Heart right ventricle (tissue), 16 donors: ENCODE measurements at places on chromosomes 1 and 21.

DNA sequence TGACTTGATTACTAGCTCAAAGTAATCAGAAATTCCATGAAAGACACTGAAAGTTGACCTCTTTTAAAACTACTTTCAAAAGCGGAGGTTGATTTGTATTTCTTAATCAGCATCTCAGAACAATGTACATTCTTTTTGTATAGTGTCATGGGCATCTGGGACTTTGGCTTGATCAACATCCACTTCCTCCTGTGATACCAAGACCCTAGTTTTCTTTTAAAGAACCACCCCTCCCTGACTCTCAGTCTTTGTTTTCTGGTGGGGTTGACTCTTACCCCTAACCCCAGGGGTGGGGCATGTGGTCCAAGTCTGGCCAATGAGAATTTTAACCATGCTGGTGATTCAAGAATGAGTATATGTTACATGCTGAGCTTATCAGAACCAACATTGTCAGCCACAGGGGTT lies 21.7 kb upstream of the IRF2BP2 start:
- H3K27me3 ChIP-seq, result no peaks in the 10 kb centered on the region
- no peak for DNase-seq
- peaks cover 13% of the 10 kb centered on the region for H3K4me1 ChIP-seq
- peak overlapping the region; percentile 52 for H3K27ac ChIP-seq
- no peaks in the 10 kb centered on the region for H3K36me3 ChIP-seq

- no peaks in the 10 kb centered on the region for H3K27me3 ChIP-seq
- peaks cover 3% of the 10 kb centered on the region for H3K4me1 ChIP-seq
- H3K27ac ChIP-seq, result no peak overlapping the region
These were observed 69.4 kb upstream of the BACE2 start for GRCh38 chr21:41098481-41099042.

- no peak overlapping the region for H3K27ac ChIP-seq
- H3K36me3 ChIP-seq, result no peaks in the 10 kb centered on the region
- H3K4me3 ChIP-seq, result no peak overlapping the region
- H3K4me1 ChIP-seq, result peaks cover 22% of the 10 kb centered on the region
- H3K27me3 ChIP-seq, result no peaks in the 10 kb centered on the region
These were observed 508.8 kb downstream of the PLPP3 start for GRCh38 chr1:56070601-56071000.

DNA sequence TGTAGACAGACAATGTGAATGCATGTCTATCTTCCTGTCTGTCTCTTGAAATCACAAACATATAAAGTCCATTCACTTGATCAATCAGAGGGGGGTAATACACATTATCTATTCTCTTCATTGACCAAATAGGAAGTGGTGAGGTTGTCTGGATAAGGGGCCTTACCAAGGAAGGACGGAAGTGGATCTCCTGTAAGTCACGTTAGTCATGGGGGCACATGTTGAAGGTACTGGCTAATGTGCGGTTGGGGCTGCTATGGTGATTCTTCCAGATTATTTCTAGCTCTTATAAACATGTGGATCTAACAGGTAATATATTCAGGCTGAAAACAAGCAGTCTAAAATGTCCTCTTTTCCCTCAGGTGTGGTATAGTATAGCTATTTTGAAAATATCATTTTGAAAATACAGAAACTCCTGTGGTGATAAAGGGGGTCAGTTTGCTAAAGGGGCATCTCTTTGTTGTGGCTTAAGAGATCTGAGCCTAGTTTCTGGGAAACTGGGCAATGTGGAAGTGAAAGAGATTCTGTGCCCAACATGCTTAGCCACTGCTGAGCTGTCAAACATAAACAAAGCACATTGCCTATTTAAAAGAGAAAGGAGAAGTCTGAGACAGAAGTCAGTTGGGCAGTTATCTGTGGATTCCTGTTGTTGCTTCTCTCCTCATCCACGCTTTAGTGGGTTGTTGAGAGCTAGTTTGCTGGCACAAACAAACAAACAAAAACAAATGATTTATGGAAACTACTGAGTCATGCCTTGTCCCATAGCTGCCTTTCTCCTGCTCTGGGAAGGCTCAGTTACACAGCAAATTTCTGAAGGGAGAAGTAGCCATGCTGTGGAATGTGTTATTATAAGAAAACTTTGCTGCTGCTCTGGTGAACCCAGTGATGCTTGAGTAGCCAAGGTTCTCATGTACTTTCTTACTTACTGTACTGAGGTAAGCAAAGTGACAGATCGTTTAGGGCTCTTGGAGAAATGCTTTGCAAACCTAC lies 166.9 kb downstream of the HLX start:
- peaks cover 5% of the 10 kb centered on the region for H3K4me1 ChIP-seq
- H3K36me3 ChIP-seq, result no peaks in the 10 kb centered on the region
- no peak overlapping the region for H3K27ac ChIP-seq
- no peak for DNase-seq
- H3K27me3 ChIP-seq, result no peaks in the 10 kb centered on the region

GRCh38 chr1:29426701-29427279 lies 190.5 kb downstream of the PTPRU start:
- no peak for DNase-seq
- no peak overlapping the region for H3K27ac ChIP-seq
- H3K36me3 ChIP-seq, result no peaks in the 10 kb centered on the region
- H3K27me3 ChIP-seq, result no peaks in the 10 kb centered on the region
- H3K4me1 ChIP-seq, result no peaks in the 10 kb centered on the region

DNA sequence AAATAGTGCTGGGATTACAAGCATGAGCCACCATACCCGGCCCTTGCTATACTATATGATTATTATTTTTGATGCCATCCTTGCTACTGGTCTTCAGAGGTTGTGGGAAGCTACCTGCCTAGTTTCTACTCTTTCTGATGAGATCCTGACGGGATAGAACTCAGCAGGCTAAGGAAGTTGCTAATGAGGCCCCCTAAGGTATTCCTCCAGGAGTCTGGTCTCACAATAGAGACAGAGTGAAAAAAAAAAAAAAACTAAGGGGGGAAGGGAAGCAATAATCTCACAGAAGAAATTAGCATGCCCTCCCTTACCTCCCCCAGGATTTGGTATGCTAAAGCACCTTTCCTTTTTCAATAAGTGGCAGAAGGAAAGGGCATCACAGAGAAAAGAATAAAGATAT lies 17.6 kb downstream of the INTS3 start:
- no peaks in the 10 kb centered on the region for H3K36me3 ChIP-seq
- no peaks in the 10 kb centered on the region for H3K27me3 ChIP-seq
- no peak for DNase-seq
- no peak overlapping the region for H3K27ac ChIP-seq
- H3K4me3 ChIP-seq, result no peak overlapping the region
- peaks cover 35% of the 10 kb centered on the region for H3K4me1 ChIP-seq

DNA sequence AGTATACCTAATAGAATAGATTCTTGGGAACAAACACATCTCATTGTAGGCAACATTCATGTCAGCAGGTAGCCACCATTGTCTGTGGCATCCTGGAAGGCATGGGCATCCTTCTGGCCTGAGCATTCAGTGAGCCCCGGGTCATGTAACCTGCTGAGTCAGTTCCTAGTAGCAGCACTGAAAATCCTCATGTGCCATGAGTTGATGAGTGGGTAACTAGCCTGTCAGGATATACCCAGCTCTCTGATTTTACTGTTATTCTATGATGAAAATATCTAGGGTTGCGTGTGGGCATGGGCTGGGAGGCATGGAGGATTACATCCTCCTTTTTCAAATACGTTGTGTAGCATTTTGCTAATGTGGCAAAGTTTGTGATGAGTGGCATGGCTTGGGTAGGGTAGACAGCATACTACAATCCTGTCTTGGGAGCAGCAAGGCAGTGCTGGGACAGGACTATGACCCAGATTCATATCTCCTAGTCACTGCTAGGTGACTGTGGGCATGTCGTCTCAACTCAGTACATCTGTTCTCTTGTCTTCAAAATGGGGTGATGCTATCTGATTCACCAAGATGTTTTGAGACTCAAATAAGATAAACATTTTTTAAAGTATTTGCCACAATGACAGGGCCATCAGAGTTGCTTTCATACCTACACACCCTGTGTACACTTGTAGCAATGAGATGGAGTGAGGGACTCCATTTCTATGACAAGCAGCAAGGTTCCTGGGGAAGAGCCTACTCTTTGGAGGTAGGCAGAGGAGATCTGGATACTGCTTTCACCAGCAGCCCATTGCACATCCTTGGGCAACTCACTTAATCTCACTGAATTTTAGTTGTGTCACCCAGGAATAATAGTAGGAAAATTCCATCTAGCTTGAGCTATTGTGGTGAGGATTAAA lies 62.5 kb downstream of the CD58 start:
- H3K36me3 ChIP-seq, result no peaks in the 10 kb centered on the region
- H3K27me3 ChIP-seq, result no peaks in the 10 kb centered on the region
- H3K27ac ChIP-seq, result no peak overlapping the region
- no peak overlapping the region for H3K4me3 ChIP-seq
- peaks cover 12% of the 10 kb centered on the region for H3K4me1 ChIP-seq
- DNase-seq, result no peak

- no peaks in the 10 kb centered on the region for H3K4me1 ChIP-seq
- H3K27me3 ChIP-seq, result no peaks in the 10 kb centered on the region
- H3K4me3 ChIP-seq, result no peak overlapping the region
These were observed 206.4 kb downstream of the PLD5 start for GRCh38 chr1:242318140-242318539.

DNA sequence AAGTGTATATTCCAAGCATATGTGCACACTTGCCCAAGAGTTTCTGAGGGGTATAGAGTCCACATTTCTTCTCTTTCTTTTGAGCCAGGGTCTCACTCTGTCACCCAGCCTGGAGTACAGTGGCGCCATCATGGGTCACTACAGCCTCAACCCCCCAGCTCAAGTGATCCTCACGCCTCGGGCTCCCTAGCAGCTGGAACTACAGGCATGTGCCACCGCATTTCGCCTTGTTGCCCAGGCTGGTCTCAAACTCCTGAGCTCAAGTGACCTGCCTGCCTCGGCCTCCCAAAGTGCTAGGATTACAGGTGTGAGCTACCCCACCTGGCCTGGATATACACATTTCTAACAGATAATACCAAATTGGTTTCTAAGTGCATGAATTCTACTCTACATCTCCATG lies 17.1 kb upstream of the SRP9 start:
- no peaks in the 10 kb centered on the region for H3K36me3 ChIP-seq
- H3K27me3 ChIP-seq, result no peaks in the 10 kb centered on the region
- H3K27ac ChIP-seq, result no peak overlapping the region

DNA sequence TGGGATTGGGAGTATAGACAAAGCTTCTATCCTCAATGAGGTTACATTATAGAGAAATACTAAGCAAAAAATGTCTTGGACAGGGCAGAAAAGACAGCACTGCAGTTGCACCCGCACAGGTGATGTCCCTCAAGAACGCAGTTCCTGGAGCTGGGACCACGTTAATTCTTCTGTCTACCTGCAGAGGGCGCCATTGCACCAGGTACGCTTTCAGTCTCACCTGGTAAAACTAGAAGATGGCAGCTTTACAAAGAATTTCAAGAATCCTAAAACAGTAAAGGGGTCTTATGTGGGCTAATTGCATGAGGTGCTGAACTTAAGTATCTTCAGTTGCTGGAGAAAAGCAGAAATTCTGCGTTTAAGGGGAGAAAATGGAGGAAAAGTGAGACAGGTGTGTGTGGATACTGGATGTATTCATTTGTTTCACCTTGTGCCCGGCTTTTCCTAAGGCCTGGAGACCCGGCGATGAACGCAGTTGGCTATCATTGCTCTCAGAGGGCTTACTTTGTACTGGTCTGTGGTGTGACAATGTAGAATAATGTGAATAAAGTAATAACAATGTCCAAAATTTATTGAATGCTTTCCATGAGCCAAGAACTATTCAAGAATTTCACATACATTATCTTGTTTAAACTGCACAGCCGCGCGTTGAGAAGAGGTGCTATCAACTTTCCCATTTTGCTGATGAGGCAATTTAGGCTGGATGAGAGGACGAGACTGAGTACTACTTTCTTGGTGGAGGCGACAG lies 276.3 kb upstream of the GREM2 start:
- H3K27ac ChIP-seq, result no peak overlapping the region
- no peaks in the 10 kb centered on the region for H3K36me3 ChIP-seq
- H3K4me3 ChIP-seq, result no peak overlapping the region
- H3K27me3 ChIP-seq, result no peaks in the 10 kb centered on the region
- DNase-seq, result no peak
- H3K4me1 ChIP-seq, result no peaks in the 10 kb centered on the region
